ENCODE measurements at places on chromosomes 6 and 20. TPM values are rescaled to one million over a fixed set of nuclear protein-coding genes. Genes with fewer than 3 reads are reported as not detected.
A peak's percentile ranks its signal among the peaks of the same experiment; 100 is the strongest.

GRCh38 chr6:6968731-6969552 is 138.8 kb upstream of the RREB1 start:
- no peak overlapping the region for H3K4me3 ChIP-seq
- DNase-seq = no peak
- no peak overlapping the region for H3K27ac ChIP-seq
- no peaks in the 10 kb centered on the region for H3K36me3 ChIP-seq

Gene MYB
- 1.2 TPM for total RNA-seq

Gene STMND1
- total RNA-seq = not detected

GRCh38 chr6:132998418-132998817 is 184.0 kb downstream of the RPS12 start:
- H3K4me1 ChIP-seq = no peaks in the 10 kb centered on the region
- H3K4me3 ChIP-seq = no peak overlapping the region
- no peaks in the 10 kb centered on the region for H3K27me3 ChIP-seq
- no peaks in the 10 kb centered on the region for H3K36me3 ChIP-seq

GRCh38 chr6:147750413-147750812 is 241.9 kb downstream of the SAMD5 start:
- no peaks in the 10 kb centered on the region for H3K4me1 ChIP-seq
- no peak overlapping the region for H3K4me3 ChIP-seq
- no peaks in the 10 kb centered on the region for H3K36me3 ChIP-seq
- no peak overlapping the region for H3K27ac ChIP-seq

- DNase-seq = no peak
- no peaks in the 10 kb centered on the region for H3K4me1 ChIP-seq
- H3K27me3 ChIP-seq = no peaks in the 10 kb centered on the region
- H3K4me3 ChIP-seq = no peak overlapping the region
- no peak overlapping the region for H3K27ac ChIP-seq
- H3K36me3 ChIP-seq = no peaks in the 10 kb centered on the region
Observed at GRCh38 chr6:33816911-33817310, 13.1 kb upstream of the MLN start.

- H3K27me3 ChIP-seq = no peaks in the 10 kb centered on the region
- DNase-seq = peak; percentile 16
- no peaks in the 10 kb centered on the region for H3K36me3 ChIP-seq
- no peak overlapping the region for H3K27ac ChIP-seq
Observed at GRCh38 chr6:96836631-96837080, 621 bp downstream of the GPR63 start.

DNA sequence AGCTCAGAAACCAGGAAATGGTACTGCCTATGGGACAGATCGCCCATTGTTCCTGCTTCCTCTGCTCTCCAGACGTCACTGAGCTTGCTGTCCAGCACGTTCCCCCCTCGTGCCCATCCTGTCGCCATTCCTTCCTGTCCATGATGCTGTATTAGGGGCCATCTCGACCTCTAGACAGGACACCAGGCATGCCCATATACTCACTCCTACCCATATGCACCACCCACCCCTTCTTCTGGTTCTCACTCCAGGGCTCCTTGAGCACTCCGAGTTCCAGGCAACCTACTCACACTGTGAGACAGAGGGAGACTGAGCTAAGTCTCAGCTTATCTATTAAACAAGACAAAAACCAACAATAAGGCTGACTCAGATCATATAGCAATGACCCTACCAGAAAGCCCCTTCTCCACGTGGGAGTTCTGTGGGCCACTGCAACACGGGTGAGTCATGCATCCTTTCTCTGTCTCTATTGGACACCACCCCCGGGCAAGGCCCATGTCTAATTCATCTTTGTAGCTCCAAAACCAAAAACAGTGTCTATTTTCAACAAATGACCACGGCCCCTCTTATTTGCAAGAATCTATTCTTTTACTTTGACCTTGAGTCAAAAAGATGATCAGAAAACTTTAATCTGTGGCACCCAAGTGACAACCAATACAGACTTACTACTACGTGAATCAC is 65.7 kb downstream of the PSMG4 start:
- H3K27ac ChIP-seq = no peak overlapping the region
- H3K36me3 ChIP-seq = no peaks in the 10 kb centered on the region
- H3K27me3 ChIP-seq = no peaks in the 10 kb centered on the region
- no peaks in the 10 kb centered on the region for H3K4me1 ChIP-seq
- no peak for DNase-seq
- H3K4me3 ChIP-seq = no peak overlapping the region

Gene SLC4A11
- total RNA-seq = 0.33 TPM

- H3K36me3 ChIP-seq = no peaks in the 10 kb centered on the region
- no peak overlapping the region for H3K4me3 ChIP-seq
- H3K27ac ChIP-seq = no peak overlapping the region
- H3K4me1 ChIP-seq = peaks cover 2% of the 10 kb centered on the region
- no peaks in the 10 kb centered on the region for H3K27me3 ChIP-seq
Observed at GRCh38 chr6:119148825-119149525, 70.5 kb upstream of the FAM184A start.

Gene NKAIN4
- total RNA-seq = not detected

GRCh38 chr6:74658391-74658790 is 547.5 kb downstream of the COL12A1 start:
- no peaks in the 10 kb centered on the region for H3K36me3 ChIP-seq
- no peak for DNase-seq
- H3K4me3 ChIP-seq = no peak overlapping the region
- no peaks in the 10 kb centered on the region for H3K27me3 ChIP-seq
- no peaks in the 10 kb centered on the region for H3K4me1 ChIP-seq

DNA sequence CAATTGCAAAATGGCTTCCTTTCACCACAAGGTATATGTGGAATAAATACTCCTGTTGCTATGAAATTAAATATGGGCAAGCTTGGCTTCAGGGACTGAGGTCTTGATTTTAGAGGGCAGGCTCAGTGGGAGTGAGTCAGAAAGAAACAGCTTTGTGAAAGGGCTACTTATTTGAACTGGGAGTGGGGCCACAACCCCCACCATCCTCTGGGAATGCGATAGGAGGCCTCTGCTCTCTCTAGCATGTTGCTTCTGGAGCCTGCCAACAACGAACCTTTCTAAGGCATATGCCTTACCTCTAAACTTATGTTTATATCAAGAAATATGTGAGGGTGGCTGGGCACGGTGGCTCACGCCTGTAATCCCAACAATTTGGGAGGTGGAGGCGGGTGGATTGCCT is 149.7 kb downstream of the LRRC1 start:
- DNase-seq = no peak
- no peaks in the 10 kb centered on the region for H3K36me3 ChIP-seq
- H3K27ac ChIP-seq = no peak overlapping the region
- peaks cover 7% of the 10 kb centered on the region for H3K4me1 ChIP-seq
- H3K4me3 ChIP-seq = no peak overlapping the region

Gene RAET1L
- total RNA-seq = not detected

DNA sequence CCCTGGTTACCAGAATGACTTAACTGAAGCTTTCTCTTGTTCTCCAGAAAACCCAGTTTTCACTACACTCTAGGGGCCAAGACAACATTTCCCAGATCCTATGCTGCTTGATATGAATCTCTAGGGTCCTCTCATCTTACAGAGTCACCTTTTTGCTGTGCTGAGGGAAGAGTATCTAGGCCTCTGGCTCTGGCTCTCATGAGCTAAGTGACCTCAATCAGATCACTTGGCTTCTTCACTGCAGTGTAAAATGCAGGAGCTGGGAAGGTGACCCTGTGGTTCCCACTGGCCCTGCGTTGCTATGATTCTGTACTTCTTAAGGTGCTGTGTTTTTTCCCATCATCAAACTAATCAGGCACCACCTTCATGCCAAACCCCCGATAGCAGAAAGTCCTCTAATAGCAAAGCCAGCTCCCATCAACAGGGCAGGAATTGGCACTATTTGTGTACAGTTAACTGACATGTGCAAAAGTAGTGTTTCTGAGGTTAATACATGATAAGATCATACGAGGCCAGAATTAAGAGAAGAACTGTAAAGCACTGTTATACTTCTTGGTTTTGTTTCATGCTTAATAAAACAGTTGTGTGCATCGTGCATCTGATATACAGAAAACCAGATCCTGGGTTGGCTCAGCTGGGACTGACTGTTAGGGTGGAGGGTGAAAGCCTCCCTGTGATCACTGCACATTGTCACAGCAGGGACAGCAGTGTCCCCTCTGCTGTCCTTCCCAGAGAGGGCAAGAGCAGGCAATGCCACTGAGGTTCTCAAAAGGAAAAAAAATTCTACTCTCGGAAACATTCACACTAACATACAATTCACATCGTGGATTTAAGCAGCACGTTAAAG is 46.7 kb downstream of the CNKSR3 start:
- no peaks in the 10 kb centered on the region for H3K36me3 ChIP-seq
- no peak for DNase-seq
- H3K4me3 ChIP-seq = no peak overlapping the region
- H3K27ac ChIP-seq = no peak overlapping the region

DNA sequence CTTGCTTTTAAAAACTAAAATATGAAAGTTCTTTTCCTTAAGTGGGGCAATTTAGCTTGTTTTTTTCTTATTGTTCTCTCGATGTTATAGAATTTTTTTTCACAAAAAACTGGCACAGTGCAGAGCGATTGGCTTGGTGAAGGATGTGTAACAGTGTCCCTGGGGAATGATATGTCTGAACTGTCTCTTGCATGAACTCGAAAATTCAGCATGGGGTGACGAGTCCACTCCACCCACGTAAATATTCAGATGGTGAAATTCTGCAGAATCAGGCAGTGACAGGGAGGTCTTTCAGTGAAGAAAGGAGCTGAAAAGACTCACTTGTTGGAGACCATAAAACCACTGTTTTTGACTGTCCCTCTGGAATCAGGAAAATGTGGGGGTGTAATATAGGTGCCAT is 505.3 kb downstream of the MMUT start:
- H3K4me3 ChIP-seq = no peak overlapping the region
- no peaks in the 10 kb centered on the region for H3K36me3 ChIP-seq
- H3K27me3 ChIP-seq = no peaks in the 10 kb centered on the region
- no peaks in the 10 kb centered on the region for H3K4me1 ChIP-seq
- H3K27ac ChIP-seq = no peak overlapping the region
- no peak for DNase-seq

GRCh38 chr6:2630359-2630758 is 120.4 kb downstream of the MYLK4 start:
- peaks cover 5% of the 10 kb centered on the region for H3K4me1 ChIP-seq
- no peaks in the 10 kb centered on the region for H3K36me3 ChIP-seq
- no peak overlapping the region for H3K4me3 ChIP-seq
- no peaks in the 10 kb centered on the region for H3K27me3 ChIP-seq

Gene TMEM14A
- total RNA-seq = 31.4 TPM

GRCh38 chr6:137824896-137825295 is 42.2 kb upstream of the TNFAIP3 start:
- H3K27me3 ChIP-seq = no peaks in the 10 kb centered on the region
- H3K36me3 ChIP-seq = no peaks in the 10 kb centered on the region
- H3K4me1 ChIP-seq = peaks cover 12% of the 10 kb centered on the region
- no peak overlapping the region for H3K4me3 ChIP-seq

Gene ARG1
- total RNA-seq = 0.69 TPM

DNA sequence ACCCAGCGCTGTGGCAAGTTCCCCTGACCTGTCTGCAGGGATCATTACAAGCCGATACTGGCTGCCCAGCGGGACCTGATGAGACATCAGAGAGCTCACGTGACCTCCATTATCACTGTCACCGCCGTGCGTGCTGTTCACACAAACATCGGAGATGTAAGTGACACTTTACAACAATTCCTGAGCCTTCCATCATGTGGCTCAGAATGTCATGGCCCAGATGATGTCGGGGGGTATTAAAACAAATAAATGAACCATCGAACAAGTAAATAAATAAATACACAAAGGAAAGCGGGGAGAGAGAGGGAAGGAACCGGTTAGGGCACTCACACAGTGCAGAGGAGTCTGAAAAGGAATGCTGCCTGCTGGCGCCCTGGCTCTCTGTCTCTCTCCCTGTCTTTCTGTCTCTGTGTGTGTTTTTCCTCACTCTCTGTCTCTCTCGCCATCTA is 195.1 kb downstream of the BMP7 start:
- H3K36me3 ChIP-seq = no peaks in the 10 kb centered on the region
- no peak for DNase-seq
- H3K27ac ChIP-seq = no peak overlapping the region
- H3K27me3 ChIP-seq = no peaks in the 10 kb centered on the region

DNA sequence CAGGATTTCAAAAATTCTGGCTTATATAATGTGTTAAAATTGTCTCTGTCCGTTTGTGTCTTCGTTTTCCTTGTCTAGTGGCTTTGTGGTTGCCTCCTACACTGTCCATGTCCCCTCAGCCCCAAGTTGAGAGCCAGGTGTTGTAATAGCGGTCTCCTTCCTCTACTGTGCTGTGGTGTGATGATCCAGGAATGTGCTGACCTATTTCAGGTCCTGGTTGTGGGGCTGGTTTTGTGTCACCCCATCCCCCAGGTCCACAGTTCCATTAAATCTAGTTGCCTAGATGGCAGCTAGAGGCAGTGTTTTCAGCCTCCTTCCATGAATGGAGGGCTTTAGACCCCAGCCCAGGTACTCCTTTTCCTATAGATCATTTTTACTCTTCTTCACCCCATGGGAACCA is 128.7 kb downstream of the DNAH8 start:
- no peaks in the 10 kb centered on the region for H3K36me3 ChIP-seq
- no peak overlapping the region for H3K4me3 ChIP-seq
- H3K27me3 ChIP-seq = no peaks in the 10 kb centered on the region
- no peak overlapping the region for H3K27ac ChIP-seq
- no peak for DNase-seq

Gene SRSF12
- total RNA-seq = 0.83 TPM

DNA sequence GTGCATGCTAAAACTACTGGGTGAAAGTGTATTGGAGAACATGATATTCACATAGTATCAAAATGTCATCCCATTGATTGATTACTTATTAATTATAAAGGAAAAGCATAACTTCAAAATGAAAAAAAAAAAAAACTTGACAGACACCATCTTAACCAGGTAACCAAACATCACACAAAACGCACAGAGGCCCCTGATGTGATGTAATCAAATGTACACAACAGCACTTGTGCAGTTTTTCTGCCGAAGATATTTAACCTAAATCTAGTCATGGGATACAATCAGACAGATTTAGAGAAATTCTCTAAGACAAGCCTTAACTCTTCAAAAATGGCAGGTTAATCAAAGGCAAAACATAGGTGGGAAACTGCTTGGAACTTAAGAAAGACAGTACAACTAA is 102.0 kb upstream of the TENT5A start:
- no peak overlapping the region for H3K4me3 ChIP-seq
- no peaks in the 10 kb centered on the region for H3K36me3 ChIP-seq
- no peaks in the 10 kb centered on the region for H3K4me1 ChIP-seq
- no peaks in the 10 kb centered on the region for H3K27me3 ChIP-seq
- H3K27ac ChIP-seq = no peak overlapping the region
- no peak for DNase-seq

GRCh38 chr6:36852481-36853147 is 13.4 kb upstream of the CPNE5 start:
- no peak for DNase-seq
- no peak overlapping the region for H3K27ac ChIP-seq

Gene CRISP2
- total RNA-seq = not detected

- H3K27me3 ChIP-seq = no peaks in the 10 kb centered on the region
- H3K4me3 ChIP-seq = no peak overlapping the region
- H3K4me1 ChIP-seq = no peaks in the 10 kb centered on the region
- DNase-seq = no peak
- no peaks in the 10 kb centered on the region for H3K36me3 ChIP-seq
- H3K27ac ChIP-seq = no peak overlapping the region
Observed at GRCh38 chr6:14791526-14791925, 454.3 kb upstream of the JARID2 start.

GRCh38 chr6:170420791-170421776 is 114.5 kb downstream of the FAM120B start:
- no peaks in the 10 kb centered on the region for H3K4me1 ChIP-seq
- H3K27me3 ChIP-seq = no peaks in the 10 kb centered on the region
- H3K4me3 ChIP-seq = no peak overlapping the region
- no peaks in the 10 kb centered on the region for H3K36me3 ChIP-seq
- no peak overlapping the region for H3K27ac ChIP-seq

Data from ovary (tissue), 10 donors.